NCI-H774 (cell line): ENCODE measurements at places on chromosomes 2 and 18.

DNA sequence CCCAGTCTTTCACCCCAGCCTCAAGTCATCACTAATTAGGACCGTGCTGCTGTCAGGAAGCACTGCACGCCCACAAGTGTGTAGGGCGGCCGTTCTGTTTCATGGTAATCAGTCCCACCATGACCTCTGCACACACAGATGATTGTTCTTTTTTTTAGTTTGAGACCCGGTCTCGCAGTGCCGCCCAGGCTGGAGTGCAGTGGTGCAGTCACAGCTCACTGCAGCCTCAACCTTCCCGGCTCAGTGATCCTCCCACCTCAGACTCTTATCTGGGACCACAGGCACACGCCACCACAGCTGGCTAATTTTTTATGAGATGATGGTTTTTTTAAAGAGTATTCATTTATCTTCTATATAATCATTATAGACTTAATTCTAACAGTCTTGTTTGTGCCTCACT, 1.8 kb upstream of the IAH1 start:
- no peak for DNase-seq

DNA sequence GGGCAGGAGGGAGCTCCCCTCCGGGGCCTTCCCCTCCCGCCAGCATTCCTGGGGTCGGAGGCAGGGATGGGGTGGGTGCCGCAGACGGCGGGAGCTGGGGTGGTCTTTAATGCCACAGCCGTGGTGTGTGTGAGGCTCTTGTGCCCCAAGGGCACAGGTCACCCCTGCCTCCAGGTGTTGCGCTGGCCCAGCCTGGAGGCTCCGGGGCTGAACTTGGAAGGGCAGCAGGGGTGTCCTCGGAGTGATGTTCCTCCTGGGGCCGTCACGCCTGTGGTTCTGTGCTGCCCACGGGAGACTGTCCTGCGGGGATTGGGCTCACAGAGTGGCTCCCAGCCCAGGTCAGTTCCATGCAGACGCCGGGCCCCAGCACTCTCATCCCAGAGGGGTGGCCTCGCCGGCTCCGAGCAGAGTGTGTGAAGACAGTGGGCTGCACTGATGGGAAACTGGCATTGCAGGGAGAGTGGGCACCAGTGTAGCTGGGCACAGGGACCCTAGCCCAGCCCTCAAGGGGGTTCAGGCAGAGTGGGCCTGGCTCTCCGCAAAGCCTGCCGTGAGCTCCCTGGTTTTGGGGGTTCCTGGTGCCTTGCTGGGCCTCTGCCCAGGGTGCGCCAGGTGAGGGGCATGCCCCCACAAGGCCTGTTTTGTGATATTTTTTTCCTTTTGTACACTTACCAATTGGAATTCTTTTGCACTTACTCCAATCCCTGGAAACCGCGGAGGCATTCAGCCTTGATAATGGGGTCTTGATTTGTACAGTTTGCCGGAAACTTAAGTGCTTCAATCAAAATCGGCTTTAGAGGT, 56.7 kb downstream of the NFATC1 start:
- no peak for DNase-seq

GRCh38 chr2:174395969-174396630, 570 bp downstream of the SCRN3 start:
- DNase-seq: peak; percentile 8

DNA sequence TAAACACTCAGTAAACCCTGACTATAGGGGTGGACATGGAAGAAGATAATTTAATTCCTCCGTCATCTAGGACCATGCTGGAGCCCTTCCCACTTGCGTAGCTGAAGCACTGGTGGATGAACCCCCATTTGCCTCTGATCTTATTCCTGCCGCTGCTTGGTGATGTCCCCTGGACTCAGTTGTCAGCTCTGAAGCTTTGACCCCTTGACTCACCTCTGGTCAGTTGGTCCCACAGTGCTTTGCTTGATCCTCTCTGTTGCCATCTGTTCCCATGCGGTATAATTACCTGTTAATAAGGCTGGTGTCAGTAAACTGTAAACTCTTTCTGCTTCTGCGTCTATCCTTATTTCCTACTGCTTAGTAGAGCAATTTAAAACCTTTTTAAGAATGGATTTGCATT, 126.9 kb downstream of the SPTBN1 start:
- DNase-seq: no peak

DNA sequence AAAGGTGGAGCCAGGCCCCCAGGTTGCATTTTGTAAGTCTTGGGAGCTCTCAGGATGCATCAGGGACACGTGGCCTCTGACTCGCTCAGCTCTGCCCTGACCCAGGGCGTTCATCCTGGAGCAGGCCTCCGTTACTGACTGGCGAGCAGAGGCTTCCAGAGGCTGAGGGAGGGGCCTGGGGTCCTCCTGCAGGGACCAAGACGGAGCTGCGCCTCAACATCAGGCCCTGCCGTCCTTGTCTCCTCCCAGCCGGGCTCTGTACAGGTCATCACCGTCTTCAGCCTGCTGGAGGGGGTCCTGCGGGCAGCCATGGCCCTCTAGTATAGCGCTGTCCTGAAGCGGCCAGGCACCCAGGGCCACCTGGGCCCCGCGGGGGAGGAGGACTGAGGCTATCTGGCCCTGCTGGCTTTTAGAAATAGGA, 10.2 kb upstream of the ALPP start:
- DNase-seq: no peak

GRCh38 chr2:200158647-200159356, 147.7 kb upstream of the SPATS2L start:
- no peak for DNase-seq

GRCh38 chr2:101698014-101698843, 722 bp downstream of the MAP4K4 start:
- DNase-seq: no peak

GRCh38 chr2:99980176-99980575, 162.2 kb downstream of the AFF3 start:
- no peak for DNase-seq

DNA sequence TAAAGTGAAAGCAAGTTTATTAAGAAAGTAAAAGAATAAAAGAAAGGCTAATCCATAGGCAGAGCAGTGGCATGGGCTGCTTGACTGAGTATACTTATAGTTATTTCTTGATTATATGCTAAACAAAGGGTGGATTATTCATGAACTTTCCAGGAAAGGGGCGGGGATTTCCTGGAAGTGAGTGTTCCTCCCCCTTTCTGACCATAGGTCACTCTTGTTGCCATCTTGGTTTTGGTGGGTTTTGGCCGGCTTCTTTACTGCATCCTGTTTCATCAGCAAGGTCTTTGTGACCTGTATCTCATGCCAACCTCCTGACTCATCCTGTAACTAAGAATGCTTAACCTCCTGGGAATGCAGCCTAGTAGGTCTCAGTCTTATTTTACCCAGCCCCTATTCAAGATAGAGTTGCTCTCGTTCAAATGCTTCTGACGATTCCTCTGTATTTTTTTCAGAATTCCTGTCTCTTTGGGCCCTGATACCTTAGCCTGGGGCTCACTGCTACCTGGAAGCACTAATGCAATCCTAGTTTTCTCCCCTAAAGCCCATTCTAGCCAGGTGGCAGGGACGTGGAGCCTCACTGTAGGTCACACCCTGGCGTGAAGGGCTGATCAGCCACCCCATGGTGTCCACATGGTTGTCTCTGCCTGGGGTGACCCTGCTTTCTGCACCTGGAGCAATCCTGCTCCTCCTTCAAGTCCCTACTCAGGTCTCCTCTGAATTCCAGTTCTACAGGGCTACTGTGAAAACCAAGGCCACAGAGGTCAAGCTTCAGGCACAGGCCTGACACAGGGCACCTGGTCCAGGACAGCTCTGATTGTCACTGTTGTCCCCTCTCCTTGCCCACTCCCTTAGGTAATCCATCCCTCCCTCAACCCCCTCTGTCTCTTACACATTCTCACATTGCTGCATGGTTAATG, 6.0 kb upstream of the SLC35F6 start:
- DNase-seq: no peak

GRCh38 chr2:42890791-42891355, 98.5 kb upstream of the HAAO start:
- DNase-seq: no peak

DNA sequence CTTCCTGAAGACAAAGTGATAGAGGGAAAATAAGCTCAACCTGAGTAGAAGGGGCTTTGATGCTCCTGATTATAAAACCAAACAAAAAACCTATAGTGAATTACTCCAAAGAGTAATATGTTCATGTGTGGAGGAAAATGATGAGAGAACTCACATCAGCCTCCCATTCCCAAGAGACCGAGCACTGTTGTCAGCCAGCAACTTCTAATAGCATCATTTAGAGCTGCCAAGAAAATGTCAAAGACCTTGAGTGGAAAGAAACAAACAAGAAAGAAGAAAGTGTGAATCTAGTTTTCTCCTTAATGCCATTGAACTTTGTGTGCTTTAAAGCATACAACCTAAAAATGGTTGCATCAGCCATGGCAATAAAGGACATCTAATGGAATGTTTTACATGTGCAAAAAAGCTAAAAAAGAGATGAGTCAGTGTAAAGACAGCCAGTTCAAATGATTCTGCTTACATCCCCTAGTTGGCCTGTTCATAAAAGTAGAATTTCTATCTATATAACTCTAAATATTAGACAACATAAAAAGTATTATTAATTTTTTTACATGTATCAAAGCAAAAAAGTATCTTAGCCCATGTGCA, 1066.2 kb downstream of the TDRD15 start:
- no peak for DNase-seq

- DNase-seq: no peak
These were observed 245.8 kb downstream of the DPP10 start for GRCh38 chr2:114688241-114688640.
